PC-3 (cell line): ENCODE measurements at places on chromosomes 13 and 19. TPM values are rescaled to one million over a fixed set of nuclear protein-coding genes. Genes with fewer than 3 reads are reported as not detected.

DNA sequence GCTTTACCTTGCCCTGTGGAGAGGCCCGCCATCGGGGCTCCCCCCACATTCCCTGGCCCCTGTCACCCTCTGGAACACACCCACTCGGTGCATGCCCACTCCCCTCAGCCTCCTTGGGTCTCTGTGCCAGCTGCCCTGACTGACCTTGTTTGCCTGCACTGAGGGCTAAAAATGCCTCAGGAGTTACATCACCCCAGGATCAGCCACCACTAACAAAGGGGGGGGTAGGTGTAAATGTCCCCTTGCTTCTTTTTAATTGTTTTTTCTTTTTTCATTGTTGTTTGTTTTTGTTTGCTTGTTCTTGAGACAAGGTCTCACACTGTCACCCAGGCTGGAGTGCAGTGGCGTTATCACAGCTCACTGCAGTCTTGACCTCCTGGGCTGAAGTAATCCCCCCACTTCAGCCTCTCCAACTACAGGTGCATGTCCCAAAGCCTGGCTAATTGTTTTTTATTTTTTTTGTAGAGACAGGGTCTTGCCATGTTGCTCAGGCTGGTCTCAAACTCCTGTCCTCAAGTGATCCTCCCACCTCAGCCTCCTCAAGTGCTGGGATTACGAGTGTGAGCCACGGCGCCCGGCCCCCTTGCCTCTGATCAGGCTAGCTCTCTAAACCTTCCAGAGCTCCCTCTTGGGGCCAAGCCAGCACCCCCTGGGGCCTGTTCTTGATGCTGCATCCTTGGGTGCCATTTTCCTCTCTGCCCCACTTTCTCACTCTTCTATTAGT lies 297.1 kb downstream of the UQCRFS1 start:
- H3K36me3 ChIP-seq = no peaks in the 10 kb centered on the region

DNA sequence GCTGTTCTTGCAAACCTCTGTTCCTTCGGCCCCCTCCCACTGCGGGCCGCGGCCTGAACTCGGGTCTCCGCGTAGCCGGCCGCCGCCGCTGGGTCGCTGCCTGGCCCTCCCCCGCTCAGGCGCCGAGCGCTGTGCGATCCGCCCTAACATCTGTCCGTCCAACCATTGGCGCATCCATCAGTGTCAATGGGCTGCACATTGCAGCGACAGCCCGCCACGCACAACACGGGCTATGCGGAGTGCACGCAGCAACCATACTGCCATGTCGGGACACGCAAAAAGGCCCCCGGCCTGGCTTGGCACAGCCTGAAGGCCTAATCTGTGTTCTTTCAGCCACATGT lies 2.6 kb upstream of the TSHZ3 start:
- H3K4me3 ChIP-seq = no peak overlapping the region
- no peaks in the 10 kb centered on the region for H3K36me3 ChIP-seq
- 0 out of 2 replicates have a peak, but pooled peaks cover 6% of the 10 kb centered on the region for H3K27me3 ChIP-seq
- DNase-seq = no peak
- no peak overlapping the region for H3K27ac ChIP-seq

DNA sequence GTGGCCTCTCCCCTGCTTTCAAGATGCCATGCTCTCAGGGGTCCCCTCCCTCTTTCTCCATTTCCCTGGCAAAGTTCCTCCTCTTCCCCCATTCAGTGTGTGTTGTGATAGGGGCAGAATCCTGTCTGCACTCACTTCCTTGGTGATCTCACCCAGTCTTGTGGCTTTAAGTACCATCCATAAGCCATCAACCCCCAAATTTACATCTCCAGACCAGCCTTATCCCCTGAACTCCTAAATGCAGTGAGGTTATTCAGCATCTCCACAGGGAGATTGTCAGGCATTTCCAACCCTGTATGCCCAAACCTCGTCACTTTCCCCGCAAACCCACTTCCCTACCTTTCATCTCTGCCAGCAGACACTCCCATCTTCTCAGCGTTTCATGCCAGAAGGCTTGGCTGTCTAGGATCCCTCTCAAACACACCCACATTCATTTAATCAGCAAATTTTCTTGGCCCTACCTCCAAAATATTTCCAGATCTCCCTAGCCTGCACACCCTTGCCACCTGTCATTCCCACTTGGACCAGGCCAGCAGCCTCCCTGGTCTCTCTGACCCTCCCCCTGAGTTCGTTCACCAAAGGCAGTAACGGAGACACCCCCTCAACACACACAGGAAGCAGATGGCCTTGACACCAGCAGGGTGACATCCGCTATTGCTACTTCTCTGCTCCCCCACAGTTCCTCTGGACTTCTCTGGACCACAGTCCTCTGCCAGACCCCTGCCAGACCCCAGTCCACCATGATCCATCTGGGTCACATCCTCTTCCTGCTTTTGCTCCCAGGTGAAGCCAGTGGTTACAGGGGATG lies at the start of gene HCST:
Gene HCST, plus strand, starts transcription at position 676 of the 808 bp plus-strand sequence. Its CDS starts 65 bp downstream, at position 741.
- peaks cover 10% of the 10 kb centered on the region; the same call in 1 of the 2 replicates for H3K4me1 ChIP-seq
- peak within 1 kb of the TSS; percentile 42 for H3K4me3 ChIP-seq
- H3K36me3 ChIP-seq = no peaks in the 10 kb centered on the region

GRCh38 chr19:49590971-49591730 lies at the start of gene PRR12:
TSS of gene PRR12 (plus strand) at chr19:49591182. CDS start at chr19:49591655, 473 bp downstream.
- H3K4me1 ChIP-seq = peaks cover 7% of the 10 kb centered on the region; the same call in 1 of the 2 replicates
- peak within 1 kb of the TSS; percentile 99 for H3K4me3 ChIP-seq
- DNase-seq = peak; percentile 70
- H3K27ac ChIP-seq = peak within 1 kb of the TSS; percentile 87
- no peaks in the 10 kb centered on the region for H3K27me3 ChIP-seq
- H3K36me3 ChIP-seq = peaks cover 20% of the 10 kb centered on the region; the same call in 1 of the 2 replicates

DNA sequence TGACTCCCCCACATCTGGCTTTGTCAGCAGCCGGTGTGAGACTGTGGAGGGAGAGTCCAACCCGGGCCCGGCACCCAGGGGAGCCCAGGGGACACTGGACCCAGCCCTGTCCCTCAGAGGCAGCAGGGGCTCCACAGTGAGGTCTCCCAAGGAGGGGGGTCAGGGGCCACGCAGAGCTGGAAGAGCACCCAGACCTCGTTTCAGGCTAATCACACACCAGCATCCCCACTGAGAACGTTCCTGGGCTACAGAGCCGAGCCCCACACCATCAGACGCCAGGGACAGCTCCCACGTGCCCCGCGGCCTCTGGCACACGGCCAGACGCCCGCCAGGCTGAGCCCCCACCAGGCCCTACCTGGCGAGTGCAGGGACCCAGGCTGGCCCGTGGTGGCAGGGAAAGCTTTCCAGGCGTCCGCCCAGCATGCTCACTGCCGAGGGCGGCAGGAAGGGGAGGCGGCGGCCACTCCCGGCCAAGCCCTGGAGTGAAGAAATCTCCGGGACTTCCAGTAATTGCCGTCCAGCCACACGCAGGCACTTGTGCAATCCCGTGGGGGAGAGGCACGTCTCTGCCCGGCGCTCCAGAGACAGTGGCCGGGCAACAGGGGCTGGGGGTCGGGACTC lies 19.2 kb downstream of the SBNO2 start:
- no peaks in the 10 kb centered on the region for H3K27me3 ChIP-seq
- no peaks in the 10 kb centered on the region for H3K4me1 ChIP-seq
- no peak for DNase-seq

GRCh38 chr19:49167857-49168409 lies 10.3 kb downstream of the TRPM4 start:
- H3K4me1 ChIP-seq = peaks cover 10% of the 10 kb centered on the region
- no peak overlapping the region for H3K27ac ChIP-seq
- DNase-seq = no peak
- H3K27me3 ChIP-seq = no peaks in the 10 kb centered on the region
- H3K36me3 ChIP-seq = peaks cover 18% of the 10 kb centered on the region
- H3K4me3 ChIP-seq = no peak overlapping the region

- H3K4me3 ChIP-seq = no peak overlapping the region
- H3K27ac ChIP-seq = no peak overlapping the region
- H3K4me1 ChIP-seq = no peaks in the 10 kb centered on the region
- no peak for DNase-seq
- H3K27me3 ChIP-seq = no peaks in the 10 kb centered on the region
- no peaks in the 10 kb centered on the region for H3K36me3 ChIP-seq
These were observed 51.3 kb downstream of the STK24 start for GRCh38 chr13:98525456-98526181.

DNA sequence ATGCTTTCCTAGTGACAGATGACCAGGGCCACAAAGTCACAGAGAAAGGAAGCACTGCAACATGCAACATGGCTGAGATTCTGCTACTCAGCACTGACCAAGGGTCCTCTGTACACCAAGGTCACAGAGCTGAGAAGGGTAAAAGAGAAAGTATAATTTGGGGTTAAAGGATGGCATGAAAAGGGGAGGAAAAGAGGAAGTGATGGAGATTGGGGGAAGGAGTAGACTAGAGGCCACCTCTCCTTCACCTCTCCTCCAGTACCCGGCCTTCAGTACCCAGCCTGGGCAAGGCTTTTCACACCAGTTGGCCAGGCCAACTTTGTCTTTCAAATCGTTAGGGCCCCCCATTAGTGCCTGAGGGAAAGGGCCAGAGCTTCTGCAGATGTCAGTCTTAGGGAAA lies 6.3 kb upstream of the RPS19 start:
- H3K27ac ChIP-seq = no peak overlapping the region
- H3K4me3 ChIP-seq = no peak overlapping the region
- peaks cover under 1% of the 10 kb centered on the region; the same call in 1 of the 2 replicates for H3K4me1 ChIP-seq
- no peaks in the 10 kb centered on the region for H3K36me3 ChIP-seq
- DNase-seq = no peak
- peaks cover 33% of the 10 kb centered on the region for H3K27me3 ChIP-seq

- H3K4me1 ChIP-seq = peaks cover 4% of the 10 kb centered on the region; the same call in 1 of the 2 replicates
- no peak within 1 kb of the TSS for H3K27ac ChIP-seq
- DNase-seq = no peak
- H3K4me3 ChIP-seq = no peak within 1 kb of the TSS
These were observed at the start of gene TYROBP for GRCh38 chr19:35908010-35908441. TSS of gene TYROBP (minus strand) at chr19:35908295. CDS start at chr19:35908228, 67 bp downstream.

- H3K27me3 ChIP-seq = no peaks in the 10 kb centered on the region
- peak; percentile 76 for DNase-seq
- H3K4me1 ChIP-seq = peaks cover 24% of the 10 kb centered on the region
- H3K27ac ChIP-seq = peak overlapping the region; percentile 81
These were observed 1.6 kb upstream of the TTC9B start for GRCh38 chr19:40219721-40220276.

GRCh38 chr13:94784066-94784465 lies 71.7 kb upstream of the SOX21 start:
- H3K4me3 ChIP-seq = no peak overlapping the region
- no peak for DNase-seq
- H3K27ac ChIP-seq = no peak overlapping the region
- no peaks in the 10 kb centered on the region for H3K36me3 ChIP-seq
- H3K4me1 ChIP-seq = peaks cover 26% of the 10 kb centered on the region
- no peaks in the 10 kb centered on the region for H3K27me3 ChIP-seq

GRCh38 chr19:17775991-17776803 lies 18.7 kb upstream of the B3GNT3 start:
- peak; percentile 37 for DNase-seq
- H3K36me3 ChIP-seq = no peaks in the 10 kb centered on the region
- H3K27me3 ChIP-seq = no peaks in the 10 kb centered on the region

DNA sequence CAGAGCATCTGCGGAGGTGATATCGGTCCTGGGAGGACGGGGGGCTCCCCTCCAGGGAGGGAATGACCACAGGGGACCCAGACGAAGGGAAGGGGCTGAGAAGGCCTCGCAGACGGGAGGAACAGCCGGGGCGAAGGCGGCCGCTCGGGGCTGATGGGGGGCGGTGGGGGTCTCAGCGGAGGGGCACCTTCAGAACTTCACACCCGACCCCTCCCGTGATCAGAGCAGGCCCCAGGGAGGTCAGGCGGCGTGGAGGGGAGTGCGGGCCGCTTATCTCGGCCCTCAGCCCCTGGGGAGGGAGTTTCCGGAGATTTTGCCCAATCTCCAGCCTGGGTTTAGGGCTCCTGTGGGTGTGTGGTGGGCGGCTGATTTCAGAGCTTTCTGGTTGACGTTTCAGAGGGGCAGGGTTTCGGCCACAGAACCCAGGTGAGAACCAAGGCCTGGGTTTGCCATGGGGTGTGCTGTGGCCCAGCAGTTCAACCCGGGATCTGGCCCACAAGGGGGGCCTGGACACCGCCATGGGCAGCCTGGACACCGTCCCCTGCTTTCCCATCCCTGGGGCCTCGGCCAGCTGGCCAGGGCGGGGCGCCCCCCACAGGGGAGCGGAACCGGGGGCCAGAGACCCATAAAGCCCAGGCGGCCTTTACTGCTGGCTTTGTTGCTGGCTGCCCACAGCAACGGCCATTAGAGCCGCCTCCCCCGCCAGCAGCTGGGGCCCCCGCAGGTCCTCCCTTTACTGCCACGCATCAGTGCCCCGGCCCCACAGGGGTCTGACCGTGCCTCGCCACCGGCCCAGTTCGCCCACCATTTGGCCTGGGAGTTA lies 29.0 kb downstream of the ARID3A start:
- H3K36me3 ChIP-seq = no peaks in the 10 kb centered on the region
- H3K27me3 ChIP-seq = no peaks in the 10 kb centered on the region
- no peak for DNase-seq

GRCh38 chr13:95253033-95253432 lies 48.2 kb downstream of the ABCC4 start:
- DNase-seq = no peak
- H3K4me1 ChIP-seq = peaks cover 34% of the 10 kb centered on the region
- no peaks in the 10 kb centered on the region for H3K27me3 ChIP-seq
- no peak overlapping the region for H3K27ac ChIP-seq

DNA sequence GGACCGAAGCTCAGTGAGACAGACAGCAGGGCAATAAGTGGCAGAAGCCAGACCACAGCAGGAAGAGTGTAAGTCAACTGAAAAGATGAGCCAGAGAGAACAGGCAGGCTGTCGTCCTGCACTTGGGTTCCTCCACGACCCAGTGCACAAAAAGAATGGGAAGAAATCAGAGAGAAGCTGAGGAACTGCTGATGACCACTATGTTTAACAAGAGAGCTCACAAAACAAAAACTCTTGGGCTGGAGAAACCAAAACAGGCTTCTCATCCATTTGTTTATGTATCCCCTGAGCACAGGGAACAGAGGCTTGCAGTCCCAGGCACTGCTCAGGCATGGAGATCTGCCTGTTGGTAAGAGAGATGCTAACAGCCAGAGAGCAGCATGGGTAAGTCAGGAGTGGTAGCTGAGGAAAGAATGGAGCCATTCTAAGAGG lies 14.0 kb downstream of the AKAP8L start:
- H3K27me3 ChIP-seq = no peaks in the 10 kb centered on the region
- DNase-seq = no peak
- no peak overlapping the region for H3K27ac ChIP-seq
- peaks cover 25% of the 10 kb centered on the region; the same call in 1 of the 2 replicates for H3K36me3 ChIP-seq

- H3K27ac ChIP-seq = no peak overlapping the region
- no peaks in the 10 kb centered on the region for H3K4me1 ChIP-seq
- no peak for DNase-seq
- peaks cover 67% of the 10 kb centered on the region for H3K27me3 ChIP-seq
These were observed 709 bp downstream of the ATP8A2 start for GRCh38 chr13:25372284-25373081.

GPX4 gene
- total RNA-seq = 517 and 644 TPM in 2 replicates

RDH8 gene
- total RNA-seq = not detected in 2 replicates

RGL3 gene
- total RNA-seq = 23.5 and 24.2 TPM in 2 replicates

ZNF415 gene
- total RNA-seq = 1.3 and 5.2 TPM in 2 replicates

IRS2 gene
- 5.6 and 7.5 TPM in 2 replicates for total RNA-seq

GPR4 gene
- total RNA-seq = 3.1 and 3.7 TPM in 2 replicates

CFAP97D2 gene
- not detected in 2 replicates for total RNA-seq

CHMP2A gene
- total RNA-seq = 220 and 264 TPM in 2 replicates

ZNF780A gene
- total RNA-seq = 3.3 and 9.0 TPM in 2 replicates

HS6ST3 gene
- 0.06 and 0.11 TPM in 2 replicates for total RNA-seq

NUMBL gene
- total RNA-seq = 14.5 and 21.4 TPM in 2 replicates

C19orf33 gene
- 169 and 212 TPM in 2 replicates for total RNA-seq

SIGLEC12 gene
- not detected in 2 replicates for total RNA-seq
